ENCODE measurements at places on chromosomes 1 and 21.
A peak's percentile ranks its signal among the peaks of the same experiment; 100 is the strongest.

- peak; percentile 37 for DNase-seq
These were observed 43.1 kb downstream of the FOXO6 start for GRCh38 chr1:41404308-41404761.

- DNase-seq, result no peak
These were observed 408 bp downstream of the ESRRG start for GRCh38 chr1:216722821-216723220.

- DNase-seq, result no peak
These were observed 29.0 kb upstream of the KHDRBS1 start for GRCh38 chr1:31984419-31985347.

- DNase-seq, result peak; percentile 52
These were observed 95.2 kb downstream of the KCNJ15 start for GRCh38 chr21:38351961-38352521.

DNA sequence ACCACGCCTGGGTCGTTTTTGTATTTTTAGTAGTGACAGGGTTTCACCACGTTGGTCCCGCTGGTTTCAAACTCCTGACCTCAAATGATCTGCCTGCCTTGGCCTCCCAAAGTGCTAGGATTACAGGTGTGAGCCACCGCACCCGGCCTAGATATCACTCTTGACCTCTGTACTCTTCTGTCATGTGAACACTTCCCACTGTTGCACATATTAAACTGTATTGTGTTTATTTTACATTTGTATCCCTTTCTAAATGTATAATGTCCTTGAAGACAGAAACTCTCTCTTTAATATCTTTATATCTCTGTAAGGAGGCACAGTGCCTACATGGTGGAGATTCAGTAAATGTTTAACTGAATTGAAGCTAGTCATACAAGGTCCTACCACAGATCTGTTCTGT, 19.3 kb upstream of the PSMD4 start:
- DNase-seq, result no peak

DNA sequence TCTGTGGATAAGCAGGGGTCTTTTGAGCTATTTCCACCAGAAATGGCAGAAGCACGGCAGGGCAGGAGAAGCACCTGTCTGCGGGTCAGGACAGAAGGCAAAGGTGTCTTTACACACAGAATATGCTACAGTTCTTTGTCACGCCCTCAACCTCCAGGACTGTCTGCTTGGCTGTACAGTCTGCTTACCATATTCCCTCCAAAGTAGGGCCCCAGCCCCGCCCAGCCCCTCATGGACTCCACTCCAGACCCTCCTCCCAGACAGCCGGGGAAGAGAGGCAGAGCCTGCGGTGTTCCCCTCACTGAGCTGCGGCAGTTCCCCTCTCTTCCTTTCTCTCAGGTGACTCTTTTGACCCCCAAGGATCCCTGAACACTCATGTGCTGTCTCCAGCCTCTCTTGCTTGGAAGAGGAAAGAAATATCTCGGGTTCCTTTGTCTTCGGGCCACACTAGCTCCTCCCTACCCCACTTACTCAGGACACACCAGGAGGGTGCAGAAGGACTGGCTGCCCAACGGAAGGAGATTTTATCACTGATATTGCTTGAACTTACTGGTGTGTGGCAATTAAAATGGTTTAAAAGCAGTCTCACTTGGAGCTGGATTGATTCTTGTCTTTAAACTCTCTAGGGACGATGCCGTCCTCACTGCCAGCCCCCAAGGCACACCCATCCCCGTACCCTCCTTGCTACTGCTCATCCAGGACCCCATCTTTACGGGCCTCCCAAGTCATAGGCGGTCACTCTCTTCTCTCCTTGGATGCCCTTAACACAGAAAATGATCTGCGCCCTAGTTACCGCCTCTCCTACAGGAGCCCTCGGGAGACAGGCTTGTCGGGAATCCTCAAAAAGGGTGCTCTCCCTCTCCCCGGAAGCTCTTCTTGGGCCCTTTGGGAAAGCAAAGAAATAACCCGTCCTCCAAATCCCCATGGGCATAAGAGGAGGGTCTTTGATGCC, 169.7 kb downstream of the TOMM20 start:
- DNase-seq, result no peak

GRCh38 chr1:9764550-9764949, 59.2 kb downstream of the CLSTN1 start:
- DNase-seq, result no peak

DNA sequence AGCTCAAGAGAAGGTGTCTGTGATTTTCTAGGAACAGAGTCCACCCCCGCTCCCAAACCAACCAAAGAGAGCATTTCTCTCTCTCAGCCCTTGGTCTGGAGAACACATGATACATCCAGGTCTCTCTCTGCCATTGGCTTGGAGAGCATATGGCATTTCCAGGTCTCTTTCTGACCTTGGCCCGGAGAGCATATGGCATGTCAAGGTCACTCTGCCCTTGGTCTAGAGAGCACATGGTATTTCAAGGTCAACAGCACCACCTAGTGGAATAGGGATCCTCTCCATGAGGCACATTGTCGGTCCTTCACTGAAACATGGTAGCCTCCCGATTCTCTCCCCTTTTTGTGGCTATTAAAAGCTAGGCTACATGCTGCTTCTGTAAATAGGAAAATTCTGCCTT, 437.7 kb upstream of the OLFM3 start:
- DNase-seq, result no peak

DNA sequence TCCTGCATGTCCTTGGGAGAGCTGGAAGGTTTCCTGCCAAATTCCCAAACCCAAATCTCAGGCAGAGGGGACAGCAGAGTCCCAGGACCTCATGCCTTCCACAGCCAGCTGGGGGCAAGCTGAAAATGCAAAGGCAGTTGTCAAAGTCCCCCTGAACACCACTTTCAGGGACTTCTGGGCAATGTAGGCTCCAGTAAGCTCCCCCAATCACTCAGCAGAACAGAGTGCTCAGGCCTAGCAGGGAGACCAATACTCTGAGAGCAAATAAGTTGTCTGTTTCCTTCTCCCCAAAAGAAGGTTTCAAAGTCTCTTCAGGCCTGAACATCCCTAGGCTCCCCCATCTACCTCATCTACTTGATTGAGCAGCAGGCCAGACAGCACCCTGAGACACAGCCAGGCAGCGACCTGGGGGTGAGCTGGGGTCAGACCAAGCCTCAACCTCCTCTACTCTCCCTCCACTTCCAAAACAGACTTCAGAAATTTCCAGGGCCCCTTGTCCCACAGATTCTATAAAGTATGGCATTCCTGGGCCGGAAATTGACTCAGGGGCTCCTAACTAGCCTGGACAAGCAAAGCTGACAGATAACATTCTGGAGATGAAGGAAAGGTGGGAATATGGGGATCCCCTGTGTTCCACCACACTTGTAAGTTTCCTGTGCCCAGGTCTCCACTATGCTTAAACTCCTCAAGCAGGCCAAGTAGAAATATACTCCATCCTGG, 1.9 kb downstream of the SLC9A1 start:
- no peak for DNase-seq

DNA sequence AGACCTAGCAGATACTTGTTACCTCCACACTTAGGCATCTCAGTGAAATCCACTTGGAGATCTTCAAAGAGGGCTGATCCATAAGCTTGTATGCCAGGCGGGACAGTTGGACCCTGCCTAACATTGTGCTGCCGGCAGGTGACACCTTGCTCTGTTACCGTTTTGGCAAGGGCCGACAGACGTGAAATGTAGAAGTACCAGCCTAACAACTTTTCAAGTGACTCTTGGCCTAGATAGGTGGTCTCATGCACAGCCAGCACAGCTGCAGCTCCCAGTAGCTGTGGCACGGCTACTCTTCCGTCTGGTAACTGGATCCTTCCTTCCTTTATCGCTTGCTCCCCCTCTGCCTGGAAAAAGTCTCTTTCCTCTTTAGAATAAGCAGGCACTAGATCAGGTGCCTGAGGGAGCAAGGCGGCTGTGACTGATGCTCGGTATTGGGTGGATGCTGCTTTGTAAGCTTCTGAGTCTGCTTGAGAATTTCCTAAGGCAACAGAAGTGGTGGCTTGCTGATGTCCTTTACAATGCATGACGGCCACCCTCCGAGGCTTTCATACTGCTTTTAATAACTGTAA, 713.5 kb downstream of the AMY1C start:
- no peak for DNase-seq

DNA sequence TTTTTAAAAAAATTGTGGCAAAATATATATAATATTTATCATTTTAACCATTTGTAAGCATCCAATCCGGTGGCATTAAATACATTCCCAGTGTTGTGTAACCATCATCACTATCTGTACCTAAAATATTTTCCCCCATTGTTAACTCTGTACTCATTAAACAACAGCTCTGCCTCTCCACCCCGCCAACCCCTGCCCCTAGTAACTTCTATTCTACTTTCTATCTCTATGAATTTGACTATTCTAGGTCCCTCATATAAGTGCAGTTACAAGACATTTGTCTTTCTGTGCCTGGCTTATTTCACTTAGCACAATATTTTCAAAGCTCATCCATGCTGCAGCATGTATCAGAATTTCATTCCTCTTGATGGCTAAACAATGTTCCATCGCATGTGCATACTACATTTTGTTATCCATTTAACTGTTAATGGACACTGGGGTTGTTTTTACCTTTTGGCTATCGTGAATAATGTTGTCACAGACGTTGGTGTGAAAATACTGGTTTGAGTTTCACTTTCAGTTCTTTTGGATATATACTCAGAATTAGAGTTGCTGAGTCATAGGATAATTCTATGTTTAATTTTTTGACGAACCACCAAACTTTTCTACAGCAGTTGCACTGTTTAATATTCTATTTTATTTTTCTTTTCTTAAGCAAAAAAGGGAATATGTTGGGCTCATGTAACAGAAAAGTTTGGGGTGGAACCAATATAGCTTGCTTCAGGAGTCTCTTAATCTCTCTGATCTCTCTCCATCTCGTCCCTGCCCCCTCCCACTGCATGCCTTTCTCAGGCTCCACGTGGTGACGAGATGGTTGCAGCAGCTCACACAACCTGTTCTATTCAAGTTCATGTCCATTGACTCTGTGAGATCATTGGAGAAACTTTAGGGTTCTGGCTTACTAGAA, 25.2 kb upstream of the RCAN1 start:
- no peak for DNase-seq

- DNase-seq, result no peak
These were observed 329.2 kb upstream of the C1orf87 start for GRCh38 chr1:60402816-60403215.

DNA sequence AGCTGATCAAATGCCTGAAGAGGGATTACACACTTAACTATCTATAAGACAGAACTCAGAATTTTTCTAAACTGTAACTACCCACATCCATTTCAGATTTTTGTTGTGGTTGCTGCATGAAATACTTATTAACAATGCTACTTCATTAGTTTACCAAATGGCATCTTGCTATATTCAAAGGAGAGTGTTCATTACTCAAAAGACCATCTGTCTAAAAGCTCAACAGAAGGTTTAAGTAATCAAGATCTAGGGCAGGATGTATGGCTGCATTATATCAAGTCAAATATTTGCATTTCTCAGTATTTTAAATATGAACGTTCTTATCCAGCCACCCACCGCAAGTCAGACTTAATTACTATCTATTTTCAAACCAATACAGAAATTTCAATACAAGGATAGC, 79.9 kb downstream of the SIPA1L2 start:
- DNase-seq, result no peak

GRCh38 chr1:2215329-2215728, 12.8 kb upstream of the SKI start:
- no peak for DNase-seq

DNA sequence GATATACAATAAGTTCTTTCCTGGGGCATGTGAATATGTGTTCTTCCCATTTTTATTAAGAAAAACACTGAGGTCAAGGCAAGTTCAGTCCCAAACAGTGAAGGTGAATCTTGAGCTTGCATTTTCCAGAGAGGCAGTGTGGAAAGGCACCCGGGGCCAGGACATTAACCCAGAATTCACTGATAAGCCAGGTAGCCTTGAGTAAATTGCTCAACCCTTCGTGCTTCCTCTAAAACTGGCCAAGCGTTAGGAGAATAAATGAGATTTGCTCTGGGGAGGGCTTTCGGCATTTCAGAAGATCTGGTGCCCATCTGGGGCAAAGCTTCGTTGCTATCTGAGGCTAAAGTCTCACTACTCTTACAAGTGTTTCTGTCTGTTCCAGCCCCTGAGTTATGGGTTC, 57.1 kb upstream of the KAZN start:
- DNase-seq, result no peak

DNA sequence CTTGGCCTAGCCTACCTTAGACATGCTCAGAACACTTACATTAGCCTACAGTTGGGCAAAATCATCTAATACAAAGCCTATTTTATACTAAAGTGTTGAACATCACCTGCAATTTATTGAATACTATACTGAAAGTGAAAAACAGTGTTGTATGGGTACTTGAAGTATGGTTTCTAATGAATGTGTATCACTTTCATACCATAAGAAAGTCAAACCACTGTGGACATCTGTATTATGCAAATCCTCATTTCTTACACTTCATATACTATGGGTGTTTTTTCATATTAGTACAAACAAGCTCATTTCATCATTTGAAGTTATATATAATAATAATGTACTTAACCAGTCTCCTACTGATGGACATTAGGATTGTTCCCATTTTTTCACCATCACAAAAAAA, 41.2 kb downstream of the TDRD5 start:
- no peak for DNase-seq

GRCh38 chr1:110155878-110156522, 5.7 kb downstream of the SLC6A17 start:
- DNase-seq, result no peak

Measured in retinal pigment epithelial cell (primary cell).